ENCODE measurements at places on chromosomes 2 and 18.

GRCh38 chr18:44719519-44720060 lies 38.9 kb downstream of the SETBP1 start:
- DNase-seq = no peak

DNA sequence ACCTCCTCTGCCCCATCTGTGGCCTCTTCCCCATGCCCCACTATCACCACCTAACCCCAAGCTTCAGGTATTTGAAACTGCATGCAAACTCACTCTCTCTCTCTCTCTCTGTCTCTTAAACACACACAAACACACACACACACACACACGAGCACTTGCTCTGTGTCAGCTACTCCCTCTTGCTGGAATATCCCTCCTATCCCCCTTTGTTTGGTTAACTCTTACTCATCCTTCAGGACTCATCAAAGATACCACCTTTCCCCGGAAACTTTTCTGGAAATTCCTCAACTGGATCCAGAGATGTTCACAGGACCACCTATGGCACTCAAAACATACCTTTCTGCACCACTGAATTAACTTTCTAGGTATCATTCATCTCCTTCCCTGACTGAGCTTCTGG lies 222.8 kb upstream of the TMEM200C start:
- DNase-seq = no peak

DNA sequence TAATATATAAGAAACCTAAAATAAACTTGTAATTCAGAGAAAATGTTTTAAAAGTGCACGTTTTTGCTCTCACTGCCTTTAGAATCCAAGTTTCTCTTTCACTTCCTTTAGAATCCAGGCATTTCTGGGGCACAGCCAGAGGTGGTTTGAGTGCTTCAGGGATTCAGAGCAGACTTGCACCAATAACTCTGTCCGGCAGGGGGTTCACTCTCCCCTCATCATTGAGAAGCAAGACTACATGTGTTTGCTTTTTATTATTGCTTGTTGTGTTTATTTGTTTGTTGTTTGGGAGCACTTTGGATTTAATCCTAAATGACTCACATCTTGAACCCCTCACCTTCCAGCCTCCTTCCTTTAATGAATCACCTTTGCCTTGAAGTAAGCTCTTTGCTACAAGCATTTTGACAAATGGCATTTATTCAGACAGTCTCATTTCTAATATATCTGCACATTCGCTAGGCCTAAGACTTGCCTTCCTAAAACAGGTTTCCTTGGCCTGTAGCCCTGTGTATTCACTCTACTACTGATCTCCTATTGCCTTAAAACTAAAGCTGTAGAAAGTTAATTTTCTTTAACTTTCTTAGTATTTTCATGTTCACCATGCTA lies 233.5 kb upstream of the ATP5MC3 start:
- DNase-seq = no peak

DNA sequence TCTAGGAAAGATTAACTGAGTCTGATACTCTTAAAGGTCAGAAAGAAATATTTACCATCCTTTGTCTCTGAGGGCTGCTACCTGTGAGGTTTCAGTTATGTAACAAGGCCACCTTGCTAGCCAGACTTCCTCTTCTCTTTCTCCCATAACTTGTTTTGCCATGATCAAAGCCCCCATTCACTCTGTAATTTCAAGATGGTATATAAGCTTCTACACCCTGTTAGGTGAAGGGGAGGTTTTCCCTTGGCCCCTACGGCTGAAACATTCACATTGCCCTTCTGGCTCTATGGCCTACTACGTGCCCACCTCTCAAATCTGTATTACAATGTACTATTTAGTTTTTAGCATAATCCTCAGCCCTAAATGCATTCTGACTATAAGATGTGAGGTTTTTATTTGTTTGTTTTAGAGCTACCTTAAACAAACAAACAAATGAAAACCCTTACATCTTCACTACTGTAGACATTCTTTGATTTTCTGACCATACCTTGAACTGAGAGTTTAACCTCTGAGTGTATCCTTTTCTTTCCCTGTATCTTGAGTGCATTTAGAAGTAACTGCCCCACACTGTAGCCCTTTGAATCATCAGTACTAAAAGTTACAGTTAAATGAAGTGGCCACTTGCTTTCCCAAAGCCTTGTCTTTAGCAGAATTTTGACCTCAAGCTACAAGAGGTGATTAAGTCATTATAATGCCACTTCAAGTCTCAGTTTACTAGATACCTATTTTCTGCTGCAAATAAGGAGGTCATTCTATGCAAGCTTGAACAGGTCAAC lies 332.2 kb downstream of the SOCS6 start:
- DNase-seq = no peak

DNA sequence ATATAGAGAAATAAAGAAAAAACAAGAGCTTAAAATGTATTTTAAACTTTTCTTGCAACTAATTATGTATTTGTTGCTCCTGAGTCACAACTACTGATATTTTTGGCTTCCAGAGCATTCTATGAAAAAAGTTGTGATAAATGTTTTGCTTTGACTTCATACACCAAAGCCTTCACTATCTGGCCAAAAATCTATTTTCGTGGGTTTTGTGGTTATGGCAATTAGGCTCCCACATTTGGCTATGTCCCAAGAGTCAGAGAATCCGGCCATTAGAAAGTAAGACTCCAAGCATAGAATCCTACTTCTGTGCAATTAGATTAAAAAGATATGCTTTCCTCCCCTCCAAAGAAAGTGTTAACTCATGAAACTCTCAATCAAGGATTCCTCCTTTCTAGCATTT lies 1456.1 kb upstream of the ACVR2A start:
- DNase-seq = no peak

GRCh38 chr2:134634054-134634753 lies 84.6 kb downstream of the TMEM163 start:
- no peak for DNase-seq
